ENCODE measurements at places on chromosomes 1 and 21.
A peak's percentile ranks its signal among the peaks of the same experiment; 100 is the strongest.

GRCh38 chr1:242318140-242318539, 206.4 kb downstream of the PLD5 start:
- DNase-seq, result no peak

DNA sequence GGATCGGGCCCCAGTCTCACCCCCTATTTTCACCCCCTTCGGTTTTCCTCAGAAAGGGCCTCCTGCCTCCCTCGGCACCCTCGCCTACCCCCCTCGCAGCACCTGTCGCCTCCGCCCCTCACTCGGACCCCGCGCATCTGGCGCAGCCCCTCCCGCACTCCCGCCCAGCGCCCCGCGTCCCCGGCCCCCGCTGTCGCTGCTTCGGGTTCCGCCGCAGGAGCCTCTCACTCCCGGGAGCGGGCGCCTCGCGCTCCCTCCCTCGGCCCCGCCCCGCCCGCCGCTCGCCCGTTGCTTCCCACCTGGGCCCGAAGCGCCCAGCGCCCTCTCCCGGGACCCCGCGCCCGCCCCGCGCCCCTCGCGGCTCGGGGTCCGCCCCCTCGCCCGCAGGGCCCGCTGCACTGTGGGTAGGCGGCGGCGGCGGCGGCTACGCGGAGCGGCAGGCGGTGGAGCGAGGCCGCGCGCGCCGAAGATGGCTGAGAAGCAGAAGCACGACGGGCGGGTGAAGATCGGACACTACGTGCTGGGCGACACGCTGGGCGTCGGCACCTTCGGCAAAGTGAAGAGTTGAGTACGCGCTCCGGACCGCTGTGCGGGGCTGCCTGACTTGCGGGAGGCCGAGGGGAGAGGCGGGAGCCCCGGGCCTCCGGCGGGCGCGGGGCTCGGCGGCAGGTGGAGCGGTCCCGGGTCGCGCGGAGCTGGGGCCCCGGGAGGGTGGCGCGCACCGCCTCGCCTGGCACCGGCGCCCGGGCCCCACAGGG, at the start of gene PRKAA2:
Gene PRKAA2 (plus strand): TSS at position 396 of the 758 bp plus-strand sequence. CDS start 74 bp downstream, at position 470.
- DNase-seq, result no peak

- peak; percentile 62 for DNase-seq
Measured at GRCh38 chr1:229258031-229258756, 12.7 kb upstream of the RAB4A start.

DNA sequence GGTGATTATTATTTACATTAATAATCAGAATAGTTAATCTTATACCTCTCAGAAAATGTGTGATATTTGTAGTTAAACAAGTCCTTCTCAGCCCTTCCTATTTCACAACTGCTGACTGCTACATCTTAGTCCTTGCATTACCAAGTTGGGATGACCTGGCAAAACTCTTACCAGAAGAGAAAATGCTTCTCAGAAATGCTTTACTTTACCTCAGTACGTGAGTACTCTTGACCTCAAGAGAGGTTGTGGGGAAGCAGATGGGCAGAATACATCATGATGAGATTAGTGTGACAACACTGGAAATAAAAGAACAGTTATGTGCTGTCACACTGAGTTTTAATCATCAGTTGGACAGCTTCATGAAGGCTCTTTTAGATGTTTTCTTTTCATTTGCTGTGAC, 16.2 kb downstream of the CFAP126 start:
- no peak for DNase-seq

DNA sequence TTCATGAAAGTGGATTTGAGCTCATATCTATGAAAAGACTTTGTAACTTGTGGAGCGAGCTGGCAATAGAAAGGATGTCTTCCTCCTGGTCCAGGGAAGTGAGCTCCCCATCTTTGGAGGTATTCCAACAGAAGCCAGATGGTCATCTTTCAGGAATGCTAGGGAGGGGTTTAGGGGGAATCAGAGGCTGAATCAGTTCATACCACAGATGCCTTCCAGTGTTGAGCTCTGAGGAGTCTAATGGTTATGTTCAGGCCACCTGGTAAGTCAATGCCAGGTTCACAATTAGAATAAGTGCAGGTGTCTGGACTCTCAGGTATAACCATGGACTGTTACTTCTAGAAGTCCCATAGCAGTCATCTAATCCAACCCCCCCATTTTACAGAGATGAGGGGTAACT, 119.1 kb downstream of the ACTL8 start:
- no peak for DNase-seq

GRCh38 chr21:29711236-29711635, 228.6 kb downstream of the GRIK1 start:
- no peak for DNase-seq

- no peak for DNase-seq
Measured at GRCh38 chr21:46498335-46499050, 39.8 kb downstream of the DIP2A start.

- DNase-seq, result no peak
Measured at GRCh38 chr1:33895976-33896375, 32.1 kb downstream of the HMGB4 start.

GRCh38 chr1:87044424-87044823, 130.0 kb downstream of the HS2ST1 start:
- DNase-seq, result no peak

DNA sequence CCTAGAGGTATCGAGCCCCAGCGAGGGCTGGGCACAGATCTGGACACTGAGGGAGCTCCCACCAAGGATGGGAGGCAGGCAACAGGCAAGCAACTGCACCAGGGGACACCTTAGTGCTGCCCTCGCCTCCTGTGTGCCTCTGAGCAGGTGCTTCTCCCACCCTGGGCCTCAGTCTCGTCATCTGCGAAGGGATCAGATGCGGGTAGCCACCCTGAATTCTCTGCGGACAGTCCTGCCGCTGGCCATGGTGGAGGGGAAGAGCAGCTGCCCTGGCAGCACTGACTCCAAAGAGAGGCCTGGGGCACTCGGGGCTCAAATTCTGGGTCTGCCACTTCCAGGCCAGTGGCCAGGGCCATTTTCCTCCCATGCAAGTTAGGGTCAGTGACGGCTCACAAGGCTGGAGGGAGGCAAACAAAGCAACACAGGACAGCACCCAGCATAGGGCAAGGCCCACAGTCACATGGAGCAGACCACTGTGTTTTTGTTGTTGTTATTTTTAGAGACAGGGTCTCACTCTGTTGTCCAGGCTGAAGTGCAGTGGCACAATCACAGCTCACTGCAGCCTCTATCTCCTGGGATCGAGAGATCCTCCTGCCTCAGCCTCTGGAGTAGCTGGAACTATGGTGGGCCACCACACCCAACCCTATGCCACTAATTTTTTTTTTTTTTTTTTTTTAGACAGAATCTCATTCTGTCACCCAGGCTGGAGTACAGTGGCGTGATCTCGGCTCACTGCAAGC, 7.1 kb upstream of the SDC3 start:
- no peak for DNase-seq
